ENCODE measurements at places on chromosomes 6 and 20. TPM values are rescaled to one million over a fixed set of nuclear protein-coding genes. Genes with fewer than 3 reads are reported as not detected.
A peak's percentile ranks its signal among the peaks of the same experiment; 100 is the strongest.

The OGFRL1 gene
- total RNA-seq, result 30.7 TPM

The SLC52A3 gene
- total RNA-seq, result not detected

The GPR63 gene
- 0.07 TPM for total RNA-seq

The SRMS gene
- total RNA-seq, result 0.23 TPM

The LAMA2 gene
- 3.6 TPM for total RNA-seq

The GABRR1 gene
- total RNA-seq, result not detected

The C6orf52 gene
- 0.58 TPM for total RNA-seq

The PRICKLE4 gene
- not detected for total RNA-seq

The NOX3 gene
- not detected for total RNA-seq

The DLGAP4 gene
- total RNA-seq, result 51.2 TPM

The WFDC10B gene
- total RNA-seq, result not detected

The OR2H1 gene
- not detected for total RNA-seq

The MAP1LC3A gene
- 12.7 TPM for total RNA-seq

DNA sequence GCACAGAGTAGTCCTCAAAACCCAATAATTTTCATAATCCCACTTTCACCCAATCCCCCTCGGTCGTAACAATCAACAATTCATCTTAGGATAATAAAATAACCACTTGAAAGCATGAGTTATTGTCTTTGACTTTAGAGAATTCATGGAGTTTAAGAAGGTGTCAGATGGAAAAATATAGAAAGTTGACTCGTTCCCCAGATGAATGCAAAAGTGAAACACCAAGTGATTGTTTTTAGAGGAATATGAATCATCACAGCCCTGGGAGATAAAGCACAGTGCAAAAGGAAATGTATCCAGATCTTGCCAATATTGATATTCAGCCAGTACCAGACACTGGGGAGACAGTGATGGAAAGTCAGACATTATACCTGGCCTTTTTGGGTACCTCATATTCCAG is 860.5 kb downstream of the DHX35 start:
- no peak for DNase-seq

- no peak for DNase-seq
Measured at GRCh38 chr6:83176246-83176645, 16.8 kb downstream of the PGM3 start.

DNA sequence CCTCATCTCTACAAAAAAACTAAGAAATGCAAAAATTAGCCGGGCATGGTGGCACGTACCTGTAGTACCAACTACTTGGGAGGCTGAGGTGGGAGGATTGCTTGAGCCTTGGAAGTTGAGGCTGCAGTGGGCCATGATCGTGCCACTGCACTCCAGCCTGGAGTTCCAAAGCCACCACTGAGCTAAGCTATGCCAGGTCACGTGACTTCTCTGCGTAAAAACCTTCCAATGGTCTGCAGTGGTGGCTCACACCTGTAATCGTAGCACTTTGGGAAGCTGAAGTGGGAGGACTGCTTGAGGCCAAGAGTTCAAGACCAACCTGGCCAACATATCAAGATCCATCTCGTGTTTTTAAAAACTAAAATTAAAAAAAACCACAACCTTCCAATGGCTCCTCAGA is 1.7 kb downstream of the SF3B5 start:
- DNase-seq, result no peak

DNA sequence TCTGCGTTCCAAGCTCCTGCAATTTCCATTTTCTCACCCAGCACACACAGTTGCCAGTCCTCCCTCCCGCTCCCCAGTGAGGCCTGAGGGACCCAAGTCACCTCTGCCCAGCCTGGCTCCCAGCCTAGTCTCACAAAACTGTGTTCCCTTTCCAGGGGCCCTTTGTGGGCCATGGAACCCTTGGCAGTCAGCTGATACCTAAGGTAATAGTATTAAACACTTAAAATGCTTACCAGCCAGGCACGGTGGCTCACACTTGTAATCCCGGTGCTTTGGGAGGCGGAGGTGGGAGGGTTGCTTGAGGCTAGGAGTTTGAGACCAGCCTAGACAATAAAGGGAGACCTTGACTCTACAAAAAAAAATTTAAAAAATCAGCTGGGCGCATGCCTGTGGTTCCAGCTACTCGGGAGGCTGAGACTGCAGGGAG is 3.2 kb upstream of the RBM38 start:
- no peak for DNase-seq

DNA sequence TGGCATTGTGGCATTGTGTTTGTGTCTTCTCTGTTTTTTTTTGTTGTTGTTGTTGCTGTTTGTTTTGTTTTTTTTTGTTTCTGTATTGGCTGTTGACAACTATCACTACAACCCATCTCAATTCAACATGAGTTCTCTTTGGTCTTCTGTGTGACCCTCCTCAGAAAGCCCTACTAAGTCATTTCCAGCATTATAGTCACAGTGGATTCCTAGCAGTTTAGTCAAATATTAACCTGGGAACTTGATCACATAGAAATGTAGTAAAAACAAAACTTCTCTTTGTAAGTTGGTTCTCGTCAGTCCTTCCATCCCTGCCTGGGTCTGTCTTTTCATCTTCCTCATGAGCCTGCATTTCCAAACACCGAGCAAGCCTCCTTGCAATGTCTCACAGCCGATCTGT is 16.8 kb downstream of the SLC17A2 start:
- no peak for DNase-seq

DNA sequence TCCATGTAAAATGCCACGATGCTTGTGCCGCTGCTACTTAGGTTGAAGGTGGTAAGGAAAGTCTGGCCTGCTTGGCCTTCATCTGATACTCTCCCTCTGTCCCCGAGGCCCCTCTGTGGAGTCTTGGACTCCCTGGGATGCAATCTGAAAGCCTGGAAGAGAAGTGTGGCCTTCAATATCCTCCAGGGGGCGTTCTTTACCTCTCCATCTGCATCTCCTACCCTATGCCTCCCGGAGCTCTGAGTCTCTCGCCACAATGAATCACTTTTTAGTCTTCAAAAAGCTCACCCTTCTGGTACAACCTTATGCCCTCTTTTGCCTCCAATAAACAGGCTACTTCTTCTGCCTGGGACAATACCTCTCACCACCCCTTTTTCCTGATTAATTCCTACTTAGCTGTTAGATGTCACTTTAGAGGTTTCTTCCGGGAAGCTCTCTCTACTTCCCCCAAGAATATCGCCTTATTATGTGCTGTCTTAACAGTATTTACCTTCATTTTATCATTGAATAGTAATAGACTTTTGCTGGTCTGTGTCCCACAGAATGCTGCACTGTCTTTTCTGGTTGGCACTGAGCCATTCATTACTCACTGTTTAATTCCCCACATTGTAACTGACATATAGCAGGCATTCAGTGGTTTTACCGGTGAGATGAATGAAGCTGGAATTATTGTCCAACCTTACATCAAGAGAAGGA is 13.9 kb upstream of the ATG5 start:
- no peak for DNase-seq

DNA sequence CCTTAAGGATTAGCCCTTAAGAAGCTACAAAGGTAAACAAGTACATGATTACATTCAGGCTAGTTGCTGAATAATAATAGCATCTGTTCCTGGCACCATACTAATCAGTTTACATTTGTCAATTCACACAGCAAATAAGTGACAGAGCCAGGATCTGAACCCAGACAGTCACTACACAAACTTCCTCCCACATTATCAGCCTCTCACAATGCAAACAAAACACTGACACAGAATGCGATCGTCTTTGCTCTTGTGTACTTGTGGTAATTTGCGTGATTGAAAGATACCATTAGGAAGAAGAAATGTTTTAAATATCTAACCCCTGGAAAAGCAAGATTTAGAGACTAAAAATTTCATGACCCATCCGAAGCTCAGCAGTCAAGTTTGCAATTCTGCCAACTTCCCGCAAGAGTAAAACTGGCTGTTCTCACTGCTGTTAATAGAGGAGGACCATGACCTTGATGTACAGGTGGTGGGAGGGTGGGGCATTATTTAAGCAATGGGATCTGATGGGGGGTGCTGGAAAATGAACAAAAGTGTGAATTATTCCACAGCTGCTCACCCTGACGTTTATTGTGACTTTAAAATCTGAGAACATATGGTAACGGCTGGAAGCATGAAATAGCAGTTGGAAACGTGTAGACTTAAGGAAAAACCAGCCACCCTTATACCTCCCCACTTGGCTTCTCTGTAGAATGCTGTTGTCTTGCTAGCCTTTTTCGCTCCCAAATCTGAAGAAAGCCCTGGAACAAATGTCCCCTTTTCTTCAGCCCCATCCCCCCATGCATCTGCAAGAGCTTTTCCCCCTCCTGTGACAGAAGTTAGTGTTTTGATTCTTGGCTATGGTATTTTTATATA is 95.3 kb upstream of the ARMC2 start:
- DNase-seq, result no peak

GRCh38 chr6:81485395-81485794 is 267.1 kb downstream of the TENT5A start:
- no peak for DNase-seq

- DNase-seq, result no peak
Measured at GRCh38 chr6:39313526-39314272, 520 bp downstream of the KCNK17 start.

GRCh38 chr6:108797951-108798669 is 50.1 kb upstream of the ARMC2 start:
- DNase-seq, result no peak

DNA sequence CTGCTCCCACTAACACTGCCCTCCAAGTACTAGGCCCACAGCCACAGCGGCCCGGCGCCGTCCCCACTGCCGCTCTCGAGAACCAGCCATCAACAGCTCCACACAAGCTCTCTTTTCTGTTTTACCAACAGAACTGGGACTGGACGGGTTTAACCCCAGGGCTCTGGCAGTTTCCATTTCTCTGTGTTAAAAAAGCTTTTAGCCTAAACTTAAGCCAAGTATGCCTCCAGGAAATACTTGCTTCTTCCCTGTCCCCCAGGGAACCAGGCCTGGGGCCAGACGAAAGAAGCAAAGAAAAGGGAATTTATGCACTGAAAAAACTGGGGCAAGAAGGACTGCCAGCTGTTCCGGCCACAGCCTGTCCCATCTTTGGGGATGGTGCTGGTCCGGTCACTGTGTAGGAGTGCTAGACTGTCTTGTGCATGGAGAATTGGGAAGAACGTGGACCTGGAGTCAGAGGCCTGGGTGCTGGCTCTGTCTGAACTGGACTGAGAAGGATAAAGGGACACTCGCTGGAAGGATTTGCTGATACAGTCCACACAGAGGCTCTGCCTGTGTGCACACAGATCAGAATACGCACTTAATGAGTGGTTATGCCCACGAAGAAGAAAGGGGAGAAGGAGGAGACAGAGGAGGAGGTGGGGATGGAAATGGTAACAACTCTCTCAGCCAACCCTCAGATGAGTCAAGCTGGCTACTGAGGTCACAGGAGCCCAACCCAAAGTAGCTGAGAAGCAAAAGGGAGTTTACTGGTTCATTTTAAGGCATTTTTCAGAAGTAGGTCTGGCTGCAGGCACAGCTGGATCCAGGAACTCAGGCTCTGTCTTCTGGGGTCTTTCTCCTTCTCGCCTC is 254.4 kb upstream of the PMEPA1 start:
- no peak for DNase-seq

- no peak for DNase-seq
Measured at GRCh38 chr6:145865595-145865994, 51.0 kb upstream of the FBXO30 start.

GRCh38 chr6:164243949-164244348 is 829.4 kb downstream of the QKI start:
- no peak for DNase-seq

- DNase-seq, result no peak
Measured at GRCh38 chr6:165937564-165938358, 229.9 kb downstream of the TBXT start.

- DNase-seq, result no peak
Measured at GRCh38 chr6:154751011-154751800, 18.0 kb downstream of the SCAF8 start.

GRCh38 chr20:9177278-9177677 is 108.4 kb downstream of the PLCB4 start:
- DNase-seq, result no peak

- DNase-seq, result peak; percentile 60
Measured at GRCh38 chr6:157873735-157874344, 50.8 kb downstream of the SNX9 start.

DNA sequence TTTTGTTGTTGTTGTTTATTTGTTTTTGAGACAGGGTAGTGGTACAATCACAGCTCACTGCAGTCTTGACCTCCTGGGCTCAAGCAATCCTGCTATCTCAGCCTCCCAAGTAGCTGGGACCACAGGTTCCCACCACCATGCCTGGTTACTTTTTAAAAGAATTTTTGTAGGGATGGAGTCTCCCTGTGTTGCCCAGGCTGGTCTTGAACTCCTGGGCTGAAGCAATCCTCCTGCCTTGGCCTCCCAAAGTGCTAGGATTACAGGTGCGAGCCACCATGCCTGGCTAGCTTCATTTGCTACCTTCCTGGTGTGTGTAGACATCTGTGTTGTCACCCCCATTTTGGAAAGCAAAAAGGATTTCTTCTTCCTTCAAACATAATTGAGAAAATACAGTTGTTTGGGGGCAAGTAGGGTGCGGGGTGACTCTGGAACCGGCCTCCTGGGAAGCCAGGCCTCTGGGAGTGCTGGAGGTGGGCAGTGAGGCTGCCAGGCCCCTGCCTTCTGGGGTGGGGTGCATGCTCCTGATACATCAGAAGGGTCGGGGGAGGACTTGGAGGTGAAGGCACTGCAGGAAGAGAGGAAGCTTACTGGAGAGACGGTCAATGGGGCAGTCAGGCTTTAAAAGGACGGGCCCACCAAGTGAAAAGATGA is 28.4 kb downstream of the SYNJ2 start:
- DNase-seq, result no peak

- DNase-seq, result no peak
Measured at GRCh38 chr6:131998255-131998982, 47.2 kb upstream of the CCN2 start.

DNA sequence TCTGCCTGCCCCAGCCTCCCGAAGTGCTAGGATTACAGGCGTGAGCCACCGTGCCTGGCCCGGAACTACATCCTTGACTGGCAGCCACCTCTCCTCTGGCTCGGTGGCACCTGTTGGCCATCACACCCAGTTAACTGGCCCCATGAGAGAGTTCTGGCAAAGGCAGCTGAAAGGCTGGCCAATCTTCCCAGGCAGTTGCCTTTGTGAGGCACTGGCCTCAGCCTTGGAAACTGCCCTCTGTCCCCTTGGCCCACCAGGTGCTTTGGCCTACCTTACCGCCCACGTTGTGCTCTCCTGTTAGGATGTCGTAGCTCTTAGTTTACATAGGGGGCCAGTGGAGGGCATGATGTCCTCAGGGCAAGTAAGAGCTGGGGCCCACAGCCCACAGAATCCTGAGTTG is 9.6 kb upstream of the MANBAL start:
- no peak for DNase-seq

- no peak for DNase-seq
Measured at GRCh38 chr20:19265646-19266374, 53.4 kb downstream of the SLC24A3 start.

DNA sequence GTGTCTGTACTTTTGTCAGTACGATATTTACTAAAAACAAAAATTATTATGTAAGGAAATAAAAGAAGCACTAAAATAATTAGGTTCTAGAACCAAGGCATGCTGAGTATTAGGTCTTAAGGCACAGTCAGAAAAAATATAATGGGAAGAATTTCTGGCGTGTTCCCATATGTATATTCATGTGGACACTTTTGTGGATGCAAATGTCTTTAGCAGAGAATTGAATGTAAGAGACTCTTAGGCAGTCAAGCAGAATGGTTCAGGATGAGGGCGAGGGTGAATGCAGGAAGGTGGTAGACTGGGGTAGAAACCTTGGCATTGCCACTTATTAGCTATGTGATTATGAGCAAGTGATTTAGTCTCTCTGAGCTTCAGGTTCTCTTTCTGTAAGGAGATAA is 71.5 kb downstream of the SASH1 start:
- no peak for DNase-seq

GRCh38 chr6:282177-282866 is 10.0 kb upstream of the DUSP22 start:
- no peak for DNase-seq

Measured in natural killer cell (primary cell).